ENCODE measurements at places on chromosomes 12 and 14. TPM values are rescaled to one million over a fixed set of nuclear protein-coding genes. Genes with fewer than 3 reads are reported as not detected.

The GPR68 gene
- 5.4 TPM for total RNA-seq

The BICDL1 gene
- 20.5 TPM for total RNA-seq

The HOMEZ gene
- 14.8 TPM for total RNA-seq

The CCDC38 gene
- total RNA-seq, result not detected

The VDR gene
- total RNA-seq, result 49.6 TPM

The CATSPERB gene
- not detected for total RNA-seq

The GSG1 gene
- total RNA-seq, result not detected

The DNAI7 gene
- 0.08 TPM for total RNA-seq

The ARHGEF40 gene
- total RNA-seq, result 6.4 TPM

The CTSG gene
- total RNA-seq, result not detected

Data from hair follicular keratinocyte (primary cell).